ENCODE measurements at places on chromosomes 16 and 17.

- no peak for DNase-seq
These were observed 412 bp downstream of the EPN2 start for GRCh38 chr17:19237389-19238166.

DNA sequence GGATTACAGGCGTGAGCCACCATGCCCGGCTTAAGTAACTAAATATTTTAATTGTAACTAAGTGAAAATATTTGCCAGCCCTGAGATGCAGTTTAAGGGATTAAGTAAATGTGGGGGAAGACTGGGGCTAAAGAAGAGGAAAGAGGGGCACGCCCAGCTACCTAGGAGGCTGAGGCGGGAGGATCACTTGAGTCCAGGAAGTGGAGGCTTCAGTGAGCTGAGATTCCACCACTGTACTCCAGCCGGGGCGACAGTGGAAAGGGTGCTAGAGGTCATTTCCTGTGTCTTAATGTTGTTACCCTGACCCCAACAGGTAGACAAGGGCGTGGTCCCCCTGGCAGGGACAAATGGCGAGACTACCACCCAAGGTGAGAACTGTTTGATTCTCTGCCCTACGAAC, 2.8 kb downstream of the ALDOA start:
- DNase-seq = no peak

- no peak for DNase-seq
These were observed 2.7 kb downstream of the CBX4 start for GRCh38 chr17:79836510-79836971.

DNA sequence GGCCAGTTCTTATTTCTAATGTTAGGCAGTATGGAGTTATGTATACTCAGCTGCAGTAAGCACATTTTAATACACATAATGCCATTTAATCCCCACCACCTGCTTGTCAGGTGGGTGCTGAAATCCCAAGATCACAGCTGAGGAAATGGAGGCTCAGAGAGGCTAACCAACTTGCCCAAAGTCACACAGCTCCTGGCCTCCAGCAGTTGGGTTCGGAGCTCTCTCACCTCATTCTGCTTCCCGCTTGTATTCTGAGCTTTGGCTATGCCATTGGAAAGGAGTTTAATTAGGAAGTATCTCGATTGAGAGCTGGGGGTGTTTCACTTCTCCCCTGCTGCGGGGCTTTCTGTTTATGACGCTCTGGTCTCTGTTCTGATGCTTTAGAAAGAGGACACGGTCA, 72.6 kb upstream of the CACNG5 start:
- DNase-seq = no peak

- no peak for DNase-seq
These were observed 13.3 kb upstream of the YWHAE start for GRCh38 chr17:1413281-1413791.

All from activated CD4-positive, alpha-beta T cell treated with anti-CD3 and anti-CD28 coated beads, Interleukin-2, amount 10 ng/mL, durations not matched to agents 7 days and 5 days (primary cell).